ENCODE measurements at places on chromosomes 4 and X. TPM values are rescaled to one million over a fixed set of nuclear protein-coding genes. Genes with fewer than 3 reads are reported as not detected.

GRCh38 chr4:98558471-98559169 lies 99.8 kb downstream of the TSPAN5 start:
- no peak for ATAC-seq

GRCh38 chr4:138911909-138912703 lies 103.5 kb upstream of the NOCT start:
- ATAC-seq, result no peak

DNA sequence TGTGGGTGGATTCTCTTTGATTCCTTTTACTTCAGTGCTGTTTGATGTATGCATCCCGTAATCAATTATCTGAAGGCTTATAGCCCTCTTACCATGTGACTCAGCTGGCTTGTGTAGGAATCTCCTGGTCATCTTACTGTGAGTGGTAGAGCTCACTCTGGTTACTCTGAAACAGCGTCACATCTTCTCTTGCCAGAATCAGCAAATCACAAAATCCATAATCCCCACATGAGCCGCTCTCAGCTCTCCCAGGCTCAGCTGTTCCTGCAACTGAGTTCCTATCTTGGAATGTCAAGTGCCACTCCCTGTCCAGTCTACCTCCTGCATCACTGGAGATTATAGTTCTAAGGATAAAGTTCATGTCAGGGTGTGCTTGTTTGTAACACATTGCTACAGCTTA lies 278.0 kb downstream of the FBXO8 start:
- ATAC-seq, result no peak

DNA sequence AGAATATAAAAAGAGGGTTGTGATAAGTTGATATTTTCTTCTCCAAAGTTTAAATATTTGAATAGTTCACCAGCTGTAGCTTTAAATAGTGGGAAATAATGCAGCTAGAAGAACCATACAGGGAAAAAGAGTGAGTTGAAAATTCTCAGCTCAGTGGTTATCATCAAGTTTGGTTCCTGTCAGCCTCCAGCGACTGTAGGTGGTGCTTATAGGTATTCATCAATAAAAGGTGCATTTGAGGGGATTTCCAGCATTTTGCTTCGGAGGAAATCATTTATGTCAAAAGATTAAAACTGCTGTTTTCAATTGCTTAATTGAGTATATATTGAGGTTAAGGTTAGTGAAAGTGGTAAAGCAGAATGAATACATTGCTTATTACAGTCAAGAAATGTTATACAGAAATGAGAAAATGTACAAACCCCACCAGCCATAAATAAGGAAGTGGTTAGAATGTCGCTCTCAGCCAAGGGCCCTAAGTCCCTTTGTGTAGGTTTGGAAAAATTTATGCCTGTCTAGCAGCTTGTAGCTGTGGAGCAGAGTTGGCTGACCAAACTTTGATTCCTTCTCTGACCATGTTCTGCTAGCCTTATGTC lies 532.9 kb upstream of the FTHL17 start:
- no peak for ATAC-seq

DNA sequence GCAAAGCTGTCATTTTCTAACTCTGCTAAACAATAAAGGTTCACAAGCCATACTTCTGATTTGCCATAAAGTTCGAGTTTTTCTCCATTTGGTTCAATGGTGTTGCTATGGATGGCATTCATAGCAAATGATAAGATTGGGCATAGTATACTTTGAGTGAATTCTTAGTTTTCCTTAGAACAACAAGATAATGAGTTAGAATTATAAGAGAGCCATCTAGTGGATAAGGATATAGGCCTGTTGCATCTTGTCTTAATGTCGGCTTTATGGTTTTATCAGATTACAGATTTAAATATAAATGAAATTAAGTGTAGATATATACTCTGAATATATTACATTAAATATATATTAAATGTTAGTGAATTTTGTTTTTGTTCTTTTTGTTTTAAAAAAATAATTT lies 644.6 kb downstream of the IL1RAPL1 start:
- ATAC-seq, result no peak

- no peak for ATAC-seq
Observed at GRCh38 chr4:23207059-23207458, 514.3 kb downstream of the GBA3 start.

DNA sequence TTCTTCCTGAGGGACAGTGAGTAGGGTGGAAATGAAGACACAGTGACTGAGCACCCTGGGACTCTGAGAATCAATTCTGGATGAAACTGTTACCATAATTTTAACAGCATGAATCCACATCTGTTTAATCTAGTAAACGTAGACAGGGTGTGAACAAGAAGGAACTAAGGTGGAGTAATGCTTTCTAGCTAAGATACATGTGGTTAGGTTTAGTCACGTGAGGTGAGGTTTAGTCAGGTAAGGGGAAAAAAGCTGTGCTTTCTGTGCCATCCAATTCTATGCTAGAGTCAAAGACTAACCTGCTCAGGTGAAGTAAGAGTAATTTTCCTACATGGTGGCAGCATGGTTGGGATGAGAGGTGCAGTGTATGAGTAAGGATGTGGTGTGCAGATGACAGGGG lies 54.0 kb upstream of the C4orf54 start:
- ATAC-seq, result no peak

GRCh38 chr4:47930971-47931804 lies 16.8 kb upstream of the NFXL1 start:
- ATAC-seq, result no peak

DAPP1 gene
- total RNA-seq, result 6.3 TPM

NLGN3 gene
- 2.5 TPM for total RNA-seq

AFF2 gene
- 1.6 TPM for total RNA-seq

All from gastroesophageal sphincter (tissue), 4 donors.